ENCODE measurements at places on chromosomes 3 and 15.

DNA sequence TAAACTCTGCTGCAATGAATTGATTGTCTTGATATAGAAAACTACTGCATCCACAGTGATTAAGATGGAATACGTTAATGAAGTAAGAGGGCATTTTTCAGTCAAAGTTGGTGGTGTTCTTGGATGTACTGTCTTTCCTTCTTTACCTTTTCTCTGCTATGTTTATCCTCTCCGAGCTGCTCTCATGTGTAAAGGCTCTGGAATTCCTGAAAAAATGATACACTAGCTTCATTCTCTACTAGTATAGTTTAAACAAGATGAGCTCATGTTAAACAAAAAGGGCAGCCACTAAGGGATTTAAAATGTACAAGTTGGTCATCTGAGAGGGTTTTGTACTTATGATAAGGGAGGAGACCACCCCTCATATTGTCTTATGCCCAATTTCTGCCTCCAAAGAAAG lies 504.6 kb upstream of the NECTIN3 start:
- DNase-seq: no peak

GRCh38 chr3:104594491-104594890 lies 772.2 kb upstream of the ALCAM start:
- DNase-seq: no peak

GRCh38 chr3:43075904-43076661 lies 29.8 kb downstream of the POMGNT2 start:
- no peak for DNase-seq

DNA sequence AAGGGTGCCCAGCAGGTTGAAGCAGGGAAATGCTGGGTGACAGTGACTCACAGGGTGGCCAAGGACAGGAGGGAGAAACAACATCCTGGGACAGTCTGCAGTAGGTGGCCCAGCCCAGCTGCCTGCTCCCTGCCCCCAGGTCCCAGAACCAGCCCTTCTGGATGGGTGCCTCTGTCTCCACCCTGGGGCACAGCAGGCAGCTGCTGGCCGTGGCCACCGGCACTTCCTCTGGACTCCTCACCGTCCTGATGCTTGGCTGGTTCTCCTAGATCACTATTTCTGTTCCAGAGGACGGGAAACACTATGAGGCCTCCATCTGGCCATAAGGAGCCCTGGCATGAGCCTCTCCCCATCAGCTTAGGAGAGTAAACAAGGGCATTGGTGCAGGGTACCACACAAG lies 258.9 kb downstream of the XXYLT1 start:
- no peak for DNase-seq

GRCh38 chr3:32571192-32571485 lies 481 bp upstream of the DYNC1LI1 start:
- DNase-seq: no peak

DNA sequence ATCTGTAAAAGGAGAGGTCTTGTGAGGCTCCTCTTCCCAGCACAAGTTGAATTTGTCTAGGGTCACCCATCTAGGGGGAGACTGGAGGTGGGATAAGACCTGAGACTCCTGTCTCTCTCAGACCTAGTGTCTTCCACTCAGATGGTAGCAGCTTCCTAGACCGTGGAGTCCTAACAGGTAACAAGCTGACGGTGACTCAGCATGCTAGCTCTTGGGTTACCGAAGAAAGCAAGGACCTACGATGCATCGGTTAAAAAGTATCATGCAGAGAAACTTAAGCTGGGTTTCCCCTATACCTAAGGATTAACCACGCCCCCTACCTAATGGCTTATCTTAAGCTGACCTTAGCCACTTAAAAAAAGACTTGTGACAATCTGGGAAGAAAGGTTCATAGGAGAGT lies 7.6 kb downstream of the LRRN1 start:
- DNase-seq: no peak

DNA sequence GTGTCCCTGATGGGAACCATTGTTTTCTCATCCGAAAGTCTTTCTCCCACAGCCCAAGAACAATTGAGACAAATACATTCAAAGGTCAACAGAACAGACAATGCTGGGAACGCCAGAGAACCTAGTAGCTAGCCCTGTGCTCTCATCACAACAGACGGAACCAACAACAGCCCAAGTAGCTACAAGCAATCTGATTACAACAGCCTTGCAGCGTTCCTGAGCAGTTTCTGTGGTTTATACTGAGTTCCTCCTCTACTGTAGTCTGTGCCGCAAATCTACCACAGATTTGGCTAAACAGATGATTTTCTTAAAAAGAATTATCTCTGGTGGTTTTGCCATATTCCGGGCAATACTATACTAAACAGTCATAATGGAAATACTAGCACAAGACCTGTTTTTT lies 435.6 kb downstream of the MECOM start:
- DNase-seq: no peak

DNA sequence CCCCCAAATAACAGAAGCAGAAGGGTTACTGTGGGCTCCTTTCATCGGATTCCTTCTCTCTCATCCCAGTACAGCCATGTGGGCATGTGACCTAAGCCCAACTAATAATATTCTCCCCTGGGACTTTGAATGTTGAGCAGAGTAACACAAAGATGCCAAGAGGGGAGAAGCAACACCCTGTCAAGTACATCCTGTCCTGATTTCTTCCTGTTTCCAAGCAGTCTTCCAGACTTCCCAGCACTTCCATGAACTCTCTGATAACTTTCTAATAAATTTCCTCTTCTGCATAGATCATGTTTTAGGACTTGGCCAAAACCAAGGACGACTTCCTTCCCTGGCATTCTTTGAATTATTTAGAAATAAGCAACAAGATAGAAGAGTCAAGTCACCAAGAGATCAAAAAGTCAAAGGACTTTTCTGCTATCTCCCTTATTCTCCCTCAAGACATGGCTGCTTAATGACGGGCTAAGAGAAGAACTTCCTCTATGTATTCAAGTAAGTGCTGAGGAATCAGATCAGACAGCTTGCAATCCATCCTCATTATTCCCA lies 37.9 kb downstream of the CRYGS start:
- DNase-seq: no peak

- no peak for DNase-seq
Measured at GRCh38 chr3:171786997-171787396, 23.3 kb downstream of the PLD1 start.

GRCh38 chr3:186605561-186606545 lies 7.0 kb upstream of the AHSG start:
- DNase-seq: no peak

DNA sequence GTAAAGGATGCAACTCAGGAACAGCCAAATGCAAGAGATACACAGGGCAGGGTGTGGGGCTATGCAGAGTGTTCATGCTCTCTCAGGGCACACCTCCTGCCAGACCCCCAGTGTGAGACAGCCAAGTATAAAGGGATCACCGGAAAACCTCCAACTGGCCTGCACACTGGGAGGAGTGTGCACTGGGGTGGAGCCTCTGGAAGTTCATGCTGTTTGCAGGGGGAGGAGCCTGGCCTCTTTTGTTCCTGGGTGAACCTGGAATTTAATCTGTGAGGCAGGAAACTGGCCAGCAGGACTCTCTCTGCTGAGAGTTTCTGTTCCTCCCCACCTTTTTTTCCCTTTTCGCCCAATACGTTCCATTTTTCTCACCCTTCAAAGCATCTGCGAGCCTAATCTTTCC lies 204.1 kb downstream of the WNT5A start:
- DNase-seq: no peak

GRCh38 chr15:81296673-81297072 lies 27.3 kb downstream of the STARD5 start:
- peak; percentile 51 for DNase-seq

- DNase-seq: no peak
Measured at GRCh38 chr15:40844696-40845030, 815 bp downstream of the SPINT1 start.

GRCh38 chr3:173770796-173771573 lies 373.4 kb downstream of the NLGN1 start:
- DNase-seq: no peak

DNA sequence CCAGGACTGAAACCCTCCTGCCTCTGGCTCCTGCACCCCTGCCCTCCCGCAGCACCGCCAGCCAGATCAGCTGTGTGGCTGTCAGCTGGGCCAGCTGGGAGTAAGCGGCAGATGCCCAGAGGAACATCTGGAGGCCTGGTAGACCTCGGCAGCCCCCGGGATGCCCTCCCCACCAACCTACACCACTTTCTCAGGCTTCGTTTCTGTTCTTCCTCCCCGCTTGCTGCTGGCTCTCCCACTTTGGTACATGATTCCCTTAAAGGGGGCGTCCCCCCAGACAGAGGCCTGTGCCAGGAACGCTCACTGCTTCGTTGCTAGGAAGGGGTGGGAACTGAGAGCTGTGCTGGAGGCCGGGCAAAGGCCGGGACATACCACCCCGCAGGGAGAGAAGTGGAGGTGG lies 91.4 kb upstream of the RPL32 start:
- DNase-seq: no peak

DNA sequence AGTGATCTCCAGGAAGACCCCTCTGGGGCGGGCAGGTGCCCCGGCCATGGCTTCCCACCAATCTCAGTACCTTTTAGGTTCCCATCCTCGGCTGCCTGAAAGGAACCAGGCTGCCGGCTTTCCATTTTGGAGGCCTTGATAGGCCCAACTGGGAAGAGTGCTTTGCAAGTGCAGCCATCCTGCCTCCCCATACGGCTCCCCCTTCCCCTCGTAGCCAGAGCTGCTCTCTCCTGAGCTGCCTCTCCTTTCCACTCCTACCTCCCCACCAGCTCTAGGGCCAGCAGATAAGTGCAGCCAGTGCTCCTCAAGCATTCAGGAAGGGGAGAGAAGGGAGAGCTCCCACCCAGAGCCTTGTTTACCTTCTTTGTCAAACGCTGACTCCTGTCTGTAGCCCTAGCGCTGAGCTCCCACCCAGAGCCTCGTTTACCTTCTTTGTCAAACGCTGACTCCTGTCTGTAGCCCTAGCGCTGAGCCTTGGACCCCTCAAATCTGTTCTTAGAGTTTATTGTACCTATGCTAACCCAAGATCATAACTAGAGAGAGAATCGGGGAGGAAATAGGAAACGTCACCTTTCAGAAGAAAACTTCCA lies 133.0 kb downstream of the LRRK1 start:
- DNase-seq: no peak

DNA sequence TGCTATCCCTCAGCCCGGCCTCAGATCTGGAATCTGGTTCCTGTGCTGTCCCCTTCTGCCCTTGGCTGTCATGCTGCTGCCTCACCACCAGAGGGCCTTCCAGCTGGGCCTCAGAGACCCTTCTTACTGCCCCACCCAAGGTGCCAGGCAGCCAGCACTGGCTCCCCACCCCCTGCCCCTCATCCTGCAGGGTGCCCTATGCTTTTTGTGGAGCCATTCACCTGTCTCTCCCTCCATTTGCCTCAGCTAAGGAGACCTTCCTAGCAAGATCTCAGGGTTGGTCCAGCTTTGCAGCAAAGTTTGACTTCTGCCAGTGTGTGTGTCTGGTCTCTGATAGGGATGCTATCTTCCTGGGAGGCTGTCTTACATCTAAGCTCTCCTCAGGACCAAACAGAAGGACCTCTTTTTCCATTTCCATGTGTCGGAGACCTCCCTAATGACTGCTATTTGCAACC lies 1.9 kb upstream of the VWA5B2 start:
- DNase-seq: no peak

- no peak for DNase-seq
Measured at GRCh38 chr3:17144665-17144993, 259.9 kb downstream of the PLCL2 start.

GRCh38 chr3:12224181-12225147 lies 64.4 kb upstream of the PPARG start:
- DNase-seq: no peak

DNA sequence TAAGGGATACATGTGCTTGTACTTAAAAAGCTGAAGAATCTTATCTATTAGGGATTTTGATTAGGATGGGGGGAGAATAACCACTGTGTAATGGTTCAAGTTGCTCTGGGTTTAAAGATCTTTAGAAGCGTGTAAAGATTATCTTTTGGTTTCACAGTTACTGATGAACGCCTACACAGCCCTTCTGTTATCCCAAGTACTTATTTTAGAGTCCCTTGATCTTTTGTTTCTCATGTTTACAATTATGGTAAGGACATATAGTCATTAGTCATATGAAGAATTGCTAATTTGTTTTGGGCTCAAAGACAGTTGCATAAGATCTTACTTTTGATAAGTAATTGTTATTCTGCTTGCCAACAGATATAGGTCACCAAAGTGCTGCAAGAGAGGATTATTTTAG lies 160.1 kb downstream of the PLCL2 start:
- DNase-seq: no peak

DNA sequence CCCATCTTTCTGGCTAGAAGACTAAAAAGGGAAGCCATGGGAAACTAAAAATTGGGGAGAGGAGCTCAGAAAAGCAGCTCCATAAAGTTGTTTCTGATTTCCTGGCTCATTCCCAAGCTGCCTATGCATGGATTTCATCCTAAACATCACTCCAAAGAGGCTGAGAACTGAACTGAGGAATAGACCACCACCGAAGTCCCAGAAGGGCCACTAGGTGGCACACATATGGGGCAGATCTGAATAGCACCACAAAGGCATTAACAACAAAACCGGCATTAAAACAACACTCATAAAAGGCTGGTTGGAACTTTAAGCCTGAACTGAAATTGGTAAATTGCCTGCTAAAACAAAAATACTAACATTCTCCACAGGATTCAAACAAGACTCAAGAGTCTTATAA lies 106.3 kb downstream of the PLD1 start:
- DNase-seq: no peak

- DNase-seq: no peak
Measured at GRCh38 chr3:108239082-108239481, 16.9 kb upstream of the IFT57 start.

- DNase-seq: no peak
Measured at GRCh38 chr15:75163150-75163564, 38.5 kb upstream of the C15orf39 start.

- DNase-seq: no peak
Measured at GRCh38 chr3:120144267-120144666, 50.0 kb upstream of the GSK3B start.

DNA sequence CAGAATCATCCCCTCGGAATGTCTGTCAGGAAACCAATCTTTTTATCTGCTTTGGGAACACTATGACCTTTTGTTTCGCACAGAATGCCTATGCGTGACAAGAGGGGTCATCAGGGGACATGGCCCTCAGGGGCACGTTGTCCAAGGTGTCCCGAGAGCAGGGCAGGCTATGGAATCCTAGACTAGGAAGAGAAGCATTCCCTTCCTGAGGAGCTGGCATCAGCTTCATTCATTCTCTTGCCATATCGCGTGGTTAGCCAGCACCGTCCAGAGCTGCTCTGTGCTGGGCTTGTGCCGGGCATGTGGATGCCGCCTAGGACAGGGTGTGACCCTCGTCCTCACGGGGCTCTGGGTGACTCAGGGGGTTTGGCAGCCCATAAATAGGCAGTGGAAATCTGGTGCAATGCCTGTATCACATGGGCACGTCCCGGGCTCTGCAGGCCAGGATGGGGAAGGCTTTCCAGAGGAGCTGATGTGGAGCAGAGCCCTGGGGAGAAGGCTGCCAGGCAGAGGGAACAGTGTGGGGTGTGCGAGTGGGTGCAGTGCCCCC lies 117.8 kb downstream of the TMEM266 start:
- DNase-seq: no peak

DNA sequence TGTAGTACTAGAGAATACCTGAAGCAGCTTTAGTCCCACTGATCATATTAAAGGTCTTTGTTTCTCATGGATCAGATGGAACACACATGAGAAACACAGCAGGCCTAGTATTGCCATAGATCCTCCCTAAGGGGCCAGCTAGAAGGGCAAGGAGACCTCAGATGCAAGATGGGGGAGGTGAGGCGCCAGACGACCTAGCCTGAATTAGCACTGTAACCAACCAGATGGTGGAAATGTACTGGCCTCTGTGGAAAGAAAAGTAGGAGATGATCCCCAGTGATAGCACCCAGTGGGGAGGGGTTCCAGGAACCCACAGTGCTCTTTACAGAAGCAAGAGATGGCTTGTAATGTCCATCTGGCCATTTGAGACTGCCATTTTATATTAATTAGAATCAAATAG lies 138.2 kb upstream of the ZNF385D start:
- no peak for DNase-seq

All from activated CD8-positive, alpha-beta memory T cell treated with anti-CD3 and anti-CD28 coated beads for 4 hours (primary cell).